ENCODE measurements at places on chromosomes 12 and 14.

- DNase-seq = no peak
These were observed 27.5 kb downstream of the WIF1 start for GRCh38 chr12:65093606-65094005.

GRCh38 chr14:75709207-75709812, 48.3 kb downstream of the TTLL5 start:
- DNase-seq = peak; percentile 76

DNA sequence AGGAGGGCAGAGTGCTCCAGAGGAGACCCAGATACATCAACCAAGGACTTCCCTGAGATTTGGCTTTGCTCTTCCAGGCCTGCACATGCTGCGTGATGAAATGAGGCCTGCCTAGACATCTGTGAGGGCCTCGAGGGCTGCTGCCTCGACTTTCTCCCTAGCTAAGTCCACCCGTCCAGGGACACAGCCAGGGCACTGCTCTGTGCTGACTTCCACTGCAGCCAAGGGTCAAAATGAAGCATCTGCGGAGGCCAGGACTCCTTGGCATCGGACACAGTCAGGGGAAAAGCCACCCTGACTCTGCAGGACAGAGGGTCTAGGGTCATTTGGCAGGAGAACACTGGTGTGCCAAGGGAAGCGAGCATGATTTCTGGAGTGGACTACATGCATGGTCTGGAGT, 10.7 kb downstream of the SLC25A47 start:
- DNase-seq = no peak

GRCh38 chr14:52091928-52092327, 23.1 kb upstream of the NID2 start:
- no peak for DNase-seq

- peak; percentile 3 for DNase-seq
These were observed 56.5 kb upstream of the DLK1 start for GRCh38 chr14:100670017-100670752.

DNA sequence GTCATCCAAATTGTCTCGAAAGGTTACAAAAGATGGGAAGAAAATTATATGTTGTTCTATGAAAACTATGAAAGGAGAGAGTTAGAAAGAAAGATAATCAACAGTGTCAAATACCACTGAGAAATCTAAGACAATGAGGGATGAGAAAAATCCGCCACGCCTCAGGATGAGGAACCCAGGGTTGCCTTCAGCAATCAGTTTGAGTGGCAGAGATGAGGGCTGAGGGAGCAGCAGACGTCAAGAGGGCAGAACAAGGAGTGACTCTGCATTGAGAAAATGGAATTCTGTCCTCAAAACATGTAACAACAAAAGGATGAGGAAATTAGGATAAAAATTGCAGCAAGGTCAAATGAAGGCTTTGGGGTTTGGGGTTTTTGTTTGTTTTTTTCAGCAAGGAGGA, 18.3 kb upstream of the OXA1L start:
- no peak for DNase-seq

DNA sequence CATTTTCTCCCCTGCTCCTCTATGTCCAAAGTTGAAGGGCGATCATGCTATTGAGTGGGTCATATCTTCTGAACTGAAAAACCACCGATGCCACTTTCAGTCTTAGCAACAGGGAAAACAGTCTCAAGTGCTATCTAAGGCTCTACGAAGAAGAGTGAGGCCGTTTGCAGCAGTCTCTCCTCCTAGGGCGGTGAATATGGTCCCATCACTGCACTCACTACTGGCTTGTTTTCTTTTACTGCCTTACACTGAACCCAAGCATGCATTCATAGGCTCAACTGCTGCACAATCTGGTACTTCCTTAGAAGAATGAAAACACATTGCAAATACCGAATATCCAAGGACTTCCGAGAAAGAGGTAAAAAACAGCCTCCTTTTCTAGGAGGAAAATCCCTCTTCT, 92.1 kb downstream of the DNAH10 start:
- no peak for DNase-seq

DNA sequence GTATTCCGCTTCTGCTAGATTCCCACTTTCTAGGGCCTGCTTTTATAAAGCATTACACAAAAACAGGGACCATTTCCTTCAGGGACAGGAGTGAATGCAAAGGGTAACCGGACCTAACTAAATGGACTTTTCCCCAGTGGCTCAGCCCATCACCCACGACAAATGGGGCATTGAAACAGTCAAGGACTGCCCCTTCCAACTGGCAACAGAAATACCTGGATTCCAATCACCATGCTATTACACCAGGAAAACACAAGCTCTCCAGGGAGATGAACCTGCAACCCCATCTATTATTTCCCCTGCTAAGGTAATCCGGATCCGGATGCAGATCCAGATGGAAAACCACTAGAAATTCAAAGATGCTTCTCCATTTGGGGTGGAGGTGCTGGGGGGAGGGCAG, 1.0 kb downstream of the MPHOSPH9 start:
- DNase-seq = no peak

GRCh38 chr12:132309596-132310086, 19.7 kb downstream of the GALNT9 start:
- peak; percentile 2 for DNase-seq

- DNase-seq = no peak
These were observed 113.2 kb downstream of the CAND1 start for GRCh38 chr12:67382241-67382871.

DNA sequence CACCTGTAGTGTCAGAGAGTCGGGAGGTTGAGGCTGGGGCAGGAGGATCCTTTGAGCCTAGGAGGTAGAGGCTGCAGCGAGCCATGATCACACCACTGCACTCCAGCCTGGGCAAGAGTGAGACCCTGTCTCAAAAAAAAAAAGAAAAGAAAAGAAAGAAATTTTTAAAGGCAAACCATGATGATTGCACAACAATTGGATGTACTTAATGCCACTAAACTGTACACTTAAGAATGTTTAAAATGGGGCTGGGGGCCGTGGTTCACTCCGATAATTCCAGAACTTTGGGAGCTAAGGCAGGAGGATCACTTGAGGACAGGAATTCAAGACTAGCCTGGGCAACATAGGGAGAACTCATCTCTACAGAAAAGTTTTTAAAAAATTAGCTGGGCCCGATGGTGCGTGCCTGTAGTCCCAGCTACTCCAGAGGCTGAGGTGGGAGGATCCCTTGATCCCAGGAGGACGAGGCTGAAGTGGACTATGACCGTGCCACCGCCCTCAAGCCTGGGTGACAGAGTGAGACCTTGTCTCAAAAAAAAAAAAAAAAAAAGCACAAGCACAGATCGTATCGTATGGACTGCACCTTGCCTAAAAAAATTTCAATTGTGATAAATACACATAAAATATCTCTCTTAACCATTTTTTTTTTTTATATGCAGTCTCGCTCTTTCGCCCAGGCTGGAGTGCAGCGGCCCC, 32.7 kb downstream of the JAG2 start:
- DNase-seq = no peak

- DNase-seq = no peak
These were observed 927 bp upstream of the LRP6 start for GRCh38 chr12:12267742-12268200.

DNA sequence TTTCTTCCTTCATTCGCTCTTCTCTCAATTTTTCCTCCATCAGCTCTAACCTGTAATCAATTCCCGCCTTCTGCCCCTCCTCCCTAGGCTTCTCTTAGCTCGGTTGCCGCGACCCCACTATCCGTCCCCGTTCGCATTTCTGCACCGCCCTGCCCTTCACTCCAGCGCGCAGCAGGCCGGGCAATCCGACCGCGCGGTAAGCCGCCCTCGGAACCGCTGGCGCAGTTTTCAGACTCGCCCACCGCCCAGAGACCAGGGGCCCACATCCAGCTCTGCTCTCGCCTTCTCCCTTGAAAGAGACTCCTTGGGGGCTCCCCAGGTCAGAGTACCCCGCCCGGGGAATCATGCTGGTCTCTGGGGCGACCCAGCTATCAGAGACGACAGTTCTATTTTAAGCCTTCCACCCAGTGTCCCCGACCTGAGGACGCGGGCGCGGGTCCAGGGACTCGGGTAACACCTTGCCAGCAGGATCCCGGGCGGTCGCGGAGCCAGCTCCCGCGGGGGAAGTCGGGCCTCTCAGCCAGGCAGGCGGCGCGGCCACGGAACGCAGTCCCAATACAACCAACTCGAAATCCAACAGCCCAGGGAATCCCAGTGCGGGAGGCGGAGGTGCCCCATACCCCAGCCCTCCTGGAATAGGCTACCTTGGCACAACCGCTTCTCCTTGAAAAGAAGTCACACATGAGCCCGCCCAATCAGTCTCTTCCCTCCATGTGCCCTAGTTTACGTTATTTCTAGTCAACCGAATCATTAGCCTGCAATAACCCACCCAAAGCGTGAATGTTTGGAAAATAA, 5.7 kb upstream of the SLC38A4 start:
- peak; percentile 65 for DNase-seq

DNA sequence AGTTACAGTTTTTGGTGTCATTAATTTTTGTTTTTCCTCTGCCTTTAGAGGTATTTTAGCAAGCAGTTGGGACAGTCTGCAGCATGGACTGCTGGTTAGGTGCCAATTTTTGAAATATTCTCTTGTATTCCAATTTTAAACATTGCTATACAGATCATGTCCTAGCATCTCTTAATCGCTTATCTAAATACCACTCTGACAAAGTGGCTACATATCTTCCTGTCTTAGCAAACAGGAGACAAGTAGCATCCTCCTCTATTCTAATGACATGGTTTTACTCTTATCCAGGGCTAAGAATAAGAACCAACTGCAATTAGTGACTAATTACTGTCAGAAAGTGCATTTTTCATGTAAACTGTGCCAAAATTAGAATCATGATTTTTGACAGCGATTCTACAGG, 117.8 kb upstream of the ATP2B1 start:
- no peak for DNase-seq

- DNase-seq = no peak
These were observed 15.1 kb upstream of the TEX22 start for GRCh38 chr14:105383083-105383730.

- no peak for DNase-seq
These were observed 8.5 kb downstream of the CTDSP2 start for GRCh38 chr12:57837864-57838562.
